Iris pigment epithelial cell (primary cell): ENCODE measurements at places on chromosomes 4 and X.
A peak's percentile ranks its signal among the peaks of the same experiment; 100 is the strongest.

- peak; percentile 64 for DNase-seq
These were observed 859 bp downstream of the SMARCA1 start for GRCh38 chrX:129522184-129523078.

DNA sequence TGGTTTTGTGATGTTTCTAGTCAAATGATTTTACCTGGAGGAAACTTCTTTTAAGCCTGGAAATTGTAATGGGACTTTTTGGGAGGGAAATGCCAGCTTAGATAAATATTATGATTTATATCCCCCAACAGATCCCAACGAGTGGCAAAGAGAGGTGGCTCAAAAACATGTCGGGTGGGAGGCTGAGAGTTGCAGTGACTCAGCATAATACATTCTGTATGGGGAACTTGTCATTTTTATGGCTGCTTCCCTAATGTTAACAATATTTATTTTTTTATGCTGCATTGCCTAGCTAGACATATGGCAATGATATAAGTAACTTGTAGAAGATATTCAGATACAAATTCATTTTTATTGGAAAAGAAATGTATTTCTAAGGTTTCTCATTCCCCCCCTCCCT lies 219.0 kb downstream of the ARHGAP10 start:
- DNase-seq: no peak

DNA sequence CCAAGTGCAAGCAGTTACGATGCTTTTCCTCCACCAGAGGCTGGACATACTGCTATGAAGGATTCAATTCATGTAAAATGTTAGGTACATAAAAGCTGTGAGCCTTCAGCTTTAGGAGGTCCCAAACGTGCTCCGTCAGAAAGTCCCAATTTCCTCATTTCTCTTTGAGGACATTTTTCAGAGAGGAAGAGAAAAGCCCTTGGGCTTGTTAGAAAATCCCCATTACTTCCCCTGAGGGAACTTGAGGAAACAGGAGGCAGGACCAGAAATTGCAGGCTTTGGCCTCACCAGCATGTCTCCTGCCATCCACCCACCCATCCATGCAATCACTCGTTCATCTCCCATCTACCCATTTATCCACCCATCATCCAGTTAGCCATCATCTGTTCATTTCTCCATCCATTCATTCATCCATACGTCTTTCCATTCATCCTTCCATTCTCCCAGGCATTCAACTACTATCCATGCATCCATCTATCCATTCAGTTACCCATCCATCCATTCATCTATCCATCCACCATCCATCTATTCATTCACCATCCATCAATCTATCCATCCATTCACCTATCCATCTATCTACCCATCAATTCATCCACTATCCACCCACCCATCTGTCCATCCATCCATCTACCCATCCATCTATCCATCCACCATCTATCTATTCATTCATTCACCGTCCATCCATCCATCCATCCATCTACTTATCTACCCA lies 223.5 kb downstream of the AFAP1 start:
- no peak for DNase-seq

DNA sequence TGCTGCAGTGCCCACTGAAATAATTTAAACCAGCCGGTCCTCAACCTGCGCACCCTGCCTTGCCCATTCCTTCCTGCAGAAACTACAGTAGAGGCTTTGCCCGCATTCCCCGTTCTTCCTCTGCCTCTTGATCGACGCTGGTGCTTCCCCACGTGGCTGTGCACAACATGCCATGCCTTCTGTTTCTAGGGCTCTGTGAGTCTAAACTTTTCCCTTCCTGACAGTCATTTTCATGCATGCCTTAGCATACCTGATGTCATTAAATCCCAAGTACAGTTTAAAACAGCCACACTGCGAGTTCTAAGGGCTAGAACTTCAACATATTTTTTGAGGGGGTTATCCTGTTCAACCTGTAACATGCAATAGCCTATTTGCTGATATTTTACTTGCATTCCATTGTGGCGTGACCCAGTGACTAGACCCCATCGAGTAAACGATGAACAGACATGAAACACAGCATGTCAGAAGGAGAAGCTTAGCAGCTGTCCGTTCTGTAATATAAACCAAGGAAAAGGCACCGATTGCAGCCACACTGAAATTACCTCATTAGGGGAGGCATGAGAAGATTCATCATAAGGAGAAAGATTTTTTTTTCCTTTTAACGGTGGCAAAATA lies 232.5 kb downstream of the ARHGAP10 start:
- no peak for DNase-seq

- DNase-seq: no peak
These were observed 404.2 kb downstream of the MID1IP1 start for GRCh38 chrX:39205467-39205866.

DNA sequence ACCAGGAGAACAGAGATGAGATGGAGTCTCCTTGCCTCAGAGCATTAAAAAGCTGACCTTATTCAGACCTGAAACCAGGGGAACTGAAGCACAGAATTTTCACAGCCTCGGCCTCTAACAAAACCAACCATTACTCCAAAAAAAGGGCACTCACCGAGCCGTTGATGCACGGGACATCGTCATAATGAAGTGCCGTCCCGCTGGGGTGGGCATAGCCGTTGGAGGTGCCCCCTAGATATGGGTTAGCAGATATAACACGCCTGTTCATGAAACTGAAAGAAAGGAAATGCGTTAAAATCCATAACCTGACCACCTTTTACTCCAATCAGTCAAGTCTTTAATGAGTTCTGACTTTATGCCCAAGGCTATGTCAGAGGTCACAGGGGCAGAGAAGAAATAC lies 153.6 kb downstream of the AFAP1 start:
- no peak for DNase-seq

DNA sequence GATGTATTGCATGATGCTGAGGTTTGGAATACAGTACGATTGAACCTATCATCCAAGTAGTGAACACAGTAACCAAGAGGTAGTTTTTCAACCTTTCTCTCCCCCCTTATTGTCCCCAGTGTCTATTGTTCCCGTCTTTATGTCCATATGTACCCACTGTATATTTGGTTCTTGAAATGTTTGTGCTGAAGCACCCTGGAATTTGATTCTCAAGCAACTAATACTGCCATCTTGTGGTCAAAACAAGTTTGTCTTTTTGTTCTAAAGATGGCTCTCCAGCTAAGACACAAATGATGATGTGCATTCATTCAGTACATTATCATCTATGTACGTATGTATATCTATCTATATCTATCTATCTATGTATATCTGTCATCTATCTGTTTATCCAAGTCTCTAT lies 33.5 kb upstream of the DCX start:
- DNase-seq: peak; percentile 52

DNA sequence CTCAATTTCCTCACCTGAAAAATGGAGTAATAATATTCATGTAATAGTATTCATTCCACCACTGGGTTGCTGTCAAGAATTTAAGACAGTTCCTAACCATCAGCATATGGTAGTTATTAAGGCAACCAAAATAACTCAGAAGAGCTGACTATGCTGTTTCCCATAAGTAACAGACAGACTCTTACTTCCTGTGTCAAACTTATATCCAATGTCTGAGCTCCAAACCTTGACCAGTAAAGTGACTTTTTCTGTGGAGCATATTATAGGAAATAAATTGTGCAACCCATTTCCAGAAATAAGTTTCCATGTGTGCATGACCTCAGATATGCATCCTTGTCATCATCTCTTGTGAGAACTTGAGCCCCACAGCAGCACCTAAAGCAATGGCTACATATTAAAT lies 78.8 kb downstream of the HADH start:
- peak; percentile 4 for DNase-seq

GRCh38 chr4:85496126-85496849 lies 21.3 kb downstream of the ARHGAP24 start:
- peak; percentile 76 for DNase-seq

DNA sequence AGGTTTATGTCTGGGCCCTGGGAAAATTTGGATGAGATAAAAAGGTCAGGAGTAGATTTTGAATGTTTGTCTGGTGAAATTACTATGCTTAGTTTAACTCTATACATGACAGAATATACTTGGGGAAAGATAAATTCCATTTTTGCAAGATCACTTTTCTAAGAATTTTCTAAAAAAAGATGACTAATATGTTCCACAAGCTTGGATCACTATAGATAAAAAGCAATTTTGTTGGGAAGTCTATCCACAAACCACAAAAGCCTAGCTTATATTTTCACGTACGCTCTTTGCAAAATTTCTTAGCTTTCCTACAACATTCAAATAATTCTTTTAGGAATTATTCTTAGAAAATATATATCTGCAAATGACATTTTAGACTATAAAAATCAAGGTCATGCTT lies 20.6 kb upstream of the COQ2 start:
- DNase-seq: no peak

GRCh38 chr4:92406488-92406887 lies 102.7 kb downstream of the GRID2 start:
- no peak for DNase-seq

DNA sequence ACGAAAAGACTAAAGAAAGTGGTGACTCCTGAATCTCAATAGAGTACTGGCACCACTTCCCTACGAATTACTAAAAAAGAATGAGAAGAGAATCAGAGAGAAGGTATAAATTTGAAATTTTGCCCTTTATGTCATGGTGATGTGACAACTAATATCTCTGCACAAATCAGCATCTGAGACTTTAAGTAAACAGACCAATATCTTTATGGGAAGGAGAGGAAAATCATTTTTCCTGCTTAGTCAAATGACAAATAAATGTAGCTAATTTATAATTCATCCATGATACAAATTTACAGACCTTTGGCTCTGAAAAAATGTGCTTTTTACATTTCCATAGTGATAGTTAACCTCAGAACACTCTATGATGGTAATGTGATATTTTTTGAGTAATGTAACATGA lies 424.8 kb upstream of the EPHA5 start:
- DNase-seq: no peak

DNA sequence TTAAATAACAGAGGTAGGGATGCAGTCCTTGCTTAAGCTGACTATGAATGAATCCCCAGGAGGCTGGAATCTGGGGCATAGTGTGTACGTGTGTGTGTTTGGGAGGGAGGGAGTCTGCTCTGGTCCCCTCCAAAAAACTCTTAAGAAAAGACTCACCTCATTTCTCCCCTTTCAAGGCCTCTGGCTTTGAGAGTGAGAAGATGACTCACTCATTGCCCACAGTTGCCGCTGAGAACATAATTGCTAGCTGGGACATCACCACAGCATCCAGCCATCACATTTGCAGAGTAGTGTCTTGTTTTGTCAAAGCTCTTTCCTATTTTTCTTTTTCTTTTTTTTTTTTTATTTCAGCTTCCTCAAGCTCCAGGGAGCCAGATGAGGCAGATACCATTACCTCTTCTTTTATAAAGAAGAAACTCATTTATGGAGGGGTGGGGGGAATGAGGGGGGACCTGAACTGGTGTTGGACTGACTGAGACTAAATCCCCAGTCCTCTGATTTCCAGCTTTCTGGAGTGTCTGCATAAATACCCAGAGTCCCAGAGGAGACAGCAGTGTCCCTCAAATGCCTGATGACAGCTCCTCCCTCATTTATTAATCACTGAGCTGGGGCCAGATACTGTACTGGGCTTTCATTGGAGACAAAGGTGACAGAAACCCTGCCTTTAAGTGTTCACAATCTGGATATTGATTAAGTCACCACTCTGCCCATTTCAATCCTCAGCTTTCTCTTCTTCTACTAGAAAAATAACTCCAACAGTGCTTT lies 61.9 kb upstream of the LAS1L start:
- peak; percentile 62 for DNase-seq

GRCh38 chrX:49912861-49913260 lies 9.5 kb upstream of the CLCN5 start:
- no peak for DNase-seq

DNA sequence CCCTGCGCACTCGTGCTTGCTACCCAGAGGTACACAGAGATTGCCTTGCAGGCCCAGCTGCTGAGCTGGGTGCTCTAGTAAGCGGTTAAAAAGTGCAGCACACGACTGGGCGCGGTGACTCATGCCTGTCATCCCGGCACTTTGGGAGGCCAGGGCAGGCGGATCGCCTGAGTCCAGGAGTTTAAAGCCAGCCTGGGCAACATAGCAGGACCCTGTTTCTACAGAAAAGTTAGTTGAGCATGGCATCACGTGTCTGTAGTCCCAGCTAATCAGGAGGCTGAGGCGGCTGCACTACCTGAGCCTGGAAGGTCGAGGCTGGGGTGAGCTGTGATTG lies 5.5 kb downstream of the UVSSA start:
- peak; percentile 8 for DNase-seq

- peak; percentile 15 for DNase-seq
These were observed 48.0 kb upstream of the TRIM2 start for GRCh38 chr4:153156263-153156662.

DNA sequence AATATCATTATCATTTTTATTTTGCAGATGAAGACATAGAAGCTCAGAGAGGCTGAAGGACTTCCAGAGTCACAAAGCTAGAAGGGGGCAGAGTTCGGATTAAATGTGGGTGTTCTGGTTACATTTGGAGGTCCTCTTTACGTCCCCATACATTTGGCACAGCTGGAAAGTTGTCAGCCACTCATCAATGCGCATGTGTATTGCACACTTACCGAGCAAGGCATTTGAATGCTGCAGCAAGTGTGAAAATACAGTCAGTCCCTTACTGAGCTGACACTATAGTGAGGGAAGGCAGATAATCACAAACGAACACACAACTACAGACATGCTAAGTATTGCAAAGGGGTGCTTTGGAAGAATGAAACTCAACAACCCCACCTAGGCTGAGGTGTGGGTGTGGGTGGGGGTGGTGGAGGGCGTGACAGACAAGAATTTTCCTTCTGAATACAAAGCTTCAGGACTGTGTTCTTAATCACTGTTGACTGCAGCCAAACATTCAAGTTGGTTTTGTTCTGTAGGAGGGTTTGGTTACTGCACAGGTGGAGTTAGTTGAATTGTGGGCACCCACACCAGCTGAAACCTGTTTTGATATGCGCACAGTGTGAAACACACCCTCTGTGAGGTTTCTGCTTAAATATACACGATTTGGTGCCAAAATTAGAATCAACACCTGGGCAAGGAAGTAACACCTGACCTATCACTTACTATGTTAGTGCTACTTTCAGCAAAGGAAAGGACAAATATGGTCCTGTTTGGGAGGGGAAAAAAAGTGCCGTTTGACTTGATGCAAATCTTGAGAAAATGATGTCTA lies 72.4 kb downstream of the COQ2 start:
- DNase-seq: no peak

- no peak for DNase-seq
These were observed 115.1 kb downstream of the FRYL start for GRCh38 chr4:48664938-48665337.

GRCh38 chr4:55248756-55249155 lies 97.3 kb upstream of the SRD5A3 start:
- DNase-seq: no peak

GRCh38 chr4:166312166-166312565 lies 439.1 kb downstream of the TLL1 start:
- DNase-seq: peak; percentile 17

GRCh38 chr4:101970547-101971155 lies 180.1 kb downstream of the BANK1 start:
- DNase-seq: no peak

DNA sequence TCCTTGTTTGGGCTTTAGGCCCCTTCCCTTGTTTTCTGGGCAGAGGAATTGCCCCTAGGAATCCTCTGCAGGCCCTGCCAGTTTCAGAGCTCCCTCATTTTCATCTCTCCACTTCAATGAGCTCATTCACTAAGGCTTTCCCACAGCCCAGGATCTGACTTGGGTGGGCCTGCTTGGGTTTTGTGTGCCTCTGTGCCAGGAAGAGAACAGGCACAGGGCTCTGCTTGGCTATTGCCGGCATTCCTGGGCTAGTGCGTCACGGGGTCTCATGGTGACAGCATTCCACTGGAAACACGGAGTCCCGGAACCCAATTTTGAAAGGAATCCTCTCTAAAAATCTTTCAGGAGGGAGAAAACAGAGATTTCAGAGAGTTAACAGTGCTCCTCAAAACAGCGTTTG lies 150.5 kb downstream of the VCX3A start:
- no peak for DNase-seq
